GM12864 (cell line): ENCODE measurements at places on chromosomes 16 and 17.

DNA sequence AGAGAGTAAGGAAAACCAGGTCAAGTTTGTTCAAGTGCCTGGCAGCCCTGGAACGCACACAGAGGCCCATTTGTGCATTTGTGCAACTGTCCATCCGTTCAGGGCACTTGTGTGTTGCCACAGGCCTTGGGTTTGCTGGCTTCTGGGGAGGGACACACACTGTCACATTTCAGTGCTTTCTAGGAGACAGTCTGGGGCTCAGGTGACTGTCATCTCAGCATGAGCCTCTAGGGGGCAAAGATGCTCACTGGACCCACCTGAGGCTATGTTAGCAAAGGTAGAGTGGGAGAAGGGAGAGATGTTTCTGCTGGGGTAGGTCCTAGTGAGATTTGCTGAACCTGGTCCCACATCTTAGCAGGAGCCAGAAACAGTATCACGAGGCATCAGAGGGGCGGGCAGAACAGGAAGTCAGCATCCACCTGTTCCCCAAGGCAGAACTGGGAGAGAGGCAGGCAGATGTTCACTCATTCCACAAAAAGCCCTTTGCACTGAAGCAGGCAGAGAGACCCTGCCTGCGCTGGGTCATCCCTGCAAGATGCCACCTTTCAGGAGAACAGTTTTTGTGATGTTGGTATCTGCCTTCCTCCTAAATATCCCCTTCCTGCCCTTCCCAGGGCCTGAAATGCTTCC lies 48.5 kb downstream of the RAI1 start:
- no peak for DNase-seq

GRCh38 chr17:4539025-4539424 lies 16.2 kb downstream of the MYBBP1A start:
- DNase-seq, result no peak

DNA sequence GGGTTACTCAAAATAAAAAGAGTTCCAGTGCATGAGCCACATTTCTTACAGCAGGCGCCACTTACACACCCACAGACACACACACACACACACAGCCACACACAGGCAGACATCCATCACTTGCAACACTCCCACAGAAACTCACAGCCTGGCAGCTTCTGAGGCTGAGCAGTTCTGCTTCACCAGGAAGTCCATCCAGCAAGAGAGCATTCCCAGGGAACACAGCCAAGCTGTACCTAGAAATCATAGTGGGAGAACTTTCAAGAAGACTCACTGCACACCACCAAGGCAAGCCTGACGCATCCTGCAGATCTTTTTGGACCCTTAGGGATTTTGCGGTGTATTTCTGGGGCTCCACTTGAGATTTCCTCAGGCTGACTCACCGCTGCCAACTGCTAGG lies 140.9 kb upstream of the WSB1 start:
- no peak for DNase-seq

- no peak for DNase-seq
Measured at GRCh38 chr16:24974859-24975258, 40.3 kb downstream of the ARHGAP17 start.

GRCh38 chr17:38444151-38444550 lies 15.9 kb downstream of the ARHGAP23 start:
- no peak for DNase-seq

DNA sequence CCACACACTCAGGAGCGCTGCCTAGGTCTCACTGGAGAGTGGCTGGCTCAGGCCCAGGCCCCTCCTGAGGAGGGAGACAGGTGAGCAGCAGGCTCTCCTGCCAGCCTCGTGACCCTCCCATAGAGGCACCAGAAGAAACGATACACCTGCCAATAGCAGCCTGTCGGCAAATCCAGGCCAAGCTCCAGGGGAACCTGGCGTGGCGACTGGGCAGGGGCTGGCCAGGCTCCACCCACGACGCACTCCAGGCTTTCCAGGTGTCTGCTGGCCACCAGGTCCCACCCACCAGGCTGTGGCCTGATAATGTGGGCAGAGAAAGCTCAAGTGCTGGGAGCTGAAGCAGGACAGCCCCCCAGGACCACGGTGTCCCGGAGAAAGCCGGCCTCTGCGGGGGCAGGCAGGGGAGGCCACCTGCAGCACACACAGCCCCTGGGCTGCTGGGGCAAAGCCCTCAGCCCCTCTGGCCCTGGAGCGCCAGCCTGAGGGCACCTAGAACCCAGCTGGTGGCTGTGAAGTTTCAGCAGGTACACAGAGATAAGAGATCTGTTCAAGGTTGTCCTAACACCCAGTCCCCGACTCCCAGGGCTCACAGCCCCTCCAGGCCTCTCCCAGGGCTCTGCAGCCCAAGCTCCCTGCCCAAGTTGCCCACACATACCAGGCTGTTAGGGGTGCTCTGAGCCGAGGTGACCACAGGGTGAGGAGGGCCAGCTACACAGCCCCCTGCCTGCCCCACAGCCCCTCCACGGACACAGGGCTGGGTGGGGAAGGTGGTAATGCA lies 2.4 kb downstream of the PGAP6 start:
- no peak for DNase-seq

- no peak for DNase-seq
Measured at GRCh38 chr17:40399185-40399584, 18.5 kb downstream of the TOP2A start.

DNA sequence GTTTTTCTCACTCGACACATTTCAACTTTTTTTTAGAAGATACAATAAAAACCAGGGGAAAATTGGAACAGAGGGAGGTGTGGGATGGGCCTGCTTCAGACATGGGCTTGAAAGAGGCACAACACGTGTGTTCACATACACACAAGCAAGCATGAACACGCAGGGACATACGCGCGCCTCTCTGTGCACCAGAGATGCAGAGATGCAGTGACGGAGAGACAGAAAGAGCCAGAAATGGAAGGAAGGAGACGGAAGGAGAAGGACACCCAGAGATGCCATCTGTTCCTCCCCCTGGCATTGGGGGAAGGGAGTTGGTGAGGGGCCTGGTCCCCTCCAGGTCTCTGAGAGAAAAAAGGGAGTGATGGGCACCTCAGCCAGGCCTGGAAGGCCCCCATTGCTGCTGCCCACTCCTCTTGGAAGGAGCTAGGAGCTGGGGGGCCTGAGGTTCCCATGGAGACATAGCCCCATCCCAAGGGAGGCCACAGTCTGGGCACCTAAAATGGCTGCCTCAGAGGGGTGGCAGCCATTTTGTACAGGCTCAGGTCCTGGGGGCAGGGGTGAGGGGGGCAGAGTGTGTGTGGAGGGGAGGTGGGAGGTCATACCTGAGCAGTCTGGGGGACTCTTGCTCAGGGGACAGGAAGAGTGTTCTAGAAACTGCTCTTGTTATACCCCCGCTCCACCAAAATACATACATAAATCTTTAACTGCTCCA lies 3.8 kb upstream of the NEUROD2 start:
- no peak for DNase-seq

DNA sequence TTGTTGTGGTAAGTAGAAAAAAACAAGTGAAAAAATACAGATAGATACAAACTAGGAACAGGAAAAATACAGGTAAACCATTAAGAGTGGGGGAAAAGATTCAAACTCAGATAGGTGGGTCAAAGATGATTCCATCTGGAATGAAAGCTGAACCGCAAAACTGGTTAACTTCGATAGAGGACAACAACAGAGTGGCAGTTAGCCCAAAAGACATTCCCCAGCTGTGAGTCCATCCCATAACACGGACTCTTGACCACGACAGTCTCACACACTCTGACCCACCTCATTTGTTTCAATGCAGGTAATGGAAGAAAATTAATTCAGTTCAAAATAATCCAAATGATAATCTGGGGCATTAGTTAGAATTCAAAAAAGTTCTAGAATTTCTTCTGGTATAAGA lies 13.5 kb downstream of the ELAC2 start:
- DNase-seq, result no peak

DNA sequence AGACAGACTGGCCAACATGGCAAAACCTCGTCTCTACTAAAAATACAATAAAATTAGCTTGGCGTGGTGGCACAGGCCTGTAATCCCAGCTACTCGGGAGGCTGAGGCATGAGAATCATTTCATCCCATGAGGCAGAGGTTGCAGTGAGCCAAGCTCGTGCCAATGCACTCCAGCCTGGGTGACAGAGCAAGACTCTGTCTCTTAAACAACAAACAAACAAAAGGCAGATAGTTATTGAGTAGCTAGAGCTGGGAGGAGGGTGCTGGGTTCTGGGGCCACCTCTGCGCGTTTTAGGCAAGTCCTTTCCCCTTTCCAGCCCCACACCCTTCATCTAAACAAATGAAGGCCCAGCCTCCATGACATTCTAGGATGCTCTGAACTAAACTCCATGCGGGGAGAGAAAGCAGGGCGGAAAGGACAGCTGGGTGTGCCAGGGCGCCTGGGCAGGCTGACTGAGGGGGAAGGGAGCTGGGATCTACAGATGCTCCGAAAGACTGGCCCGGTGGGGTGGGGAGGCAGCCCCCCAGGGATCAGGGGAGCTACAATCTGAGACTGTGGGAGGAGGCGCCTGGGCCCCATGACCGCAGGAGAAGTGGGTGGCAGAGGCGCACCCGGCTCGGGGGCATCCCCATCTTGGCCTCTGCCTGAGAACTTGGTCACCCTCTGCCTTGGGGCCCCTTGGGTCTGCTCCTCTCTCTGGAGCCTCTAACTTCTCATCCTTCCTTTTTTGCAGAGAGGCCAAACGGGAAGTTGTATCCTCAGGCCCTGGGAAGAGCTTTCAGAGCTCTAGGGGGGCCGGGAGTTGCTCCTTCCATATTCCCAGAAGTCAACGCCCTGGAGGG lies 910 bp downstream of the ITGAL start:
- no peak for DNase-seq

- DNase-seq, result no peak
Measured at GRCh38 chr17:17541640-17542001, 45.4 kb upstream of the RASD1 start.

DNA sequence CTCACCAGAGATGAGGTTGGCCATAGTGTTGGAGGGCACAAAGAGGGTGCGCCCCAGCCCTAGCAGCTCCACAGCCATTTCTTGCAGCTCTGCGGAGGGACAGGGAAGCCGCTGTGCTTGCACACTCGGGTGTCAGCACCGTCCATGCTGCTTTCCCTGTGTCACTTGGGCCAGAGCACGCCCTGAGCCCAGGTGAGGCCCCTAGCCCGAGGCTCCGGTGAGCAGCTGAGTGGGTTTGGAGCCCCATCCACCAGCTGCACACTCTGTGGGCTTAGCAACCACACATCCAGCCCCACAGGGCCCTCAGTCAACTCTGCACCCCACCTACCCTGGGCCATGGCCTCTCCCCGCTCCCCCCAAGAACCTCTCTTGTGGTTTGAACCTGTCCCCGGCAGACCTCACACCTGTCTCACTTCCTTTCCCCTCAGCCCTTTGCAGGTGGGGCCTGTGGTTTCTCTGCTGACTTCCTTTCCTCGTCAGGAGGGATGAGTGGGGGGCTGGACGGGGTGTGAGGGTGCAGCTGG lies 20.7 kb downstream of the TMEM235 start:
- no peak for DNase-seq

- DNase-seq, result no peak
Measured at GRCh38 chr17:80261159-80261894, 675 bp downstream of the RNF213 start.

DNA sequence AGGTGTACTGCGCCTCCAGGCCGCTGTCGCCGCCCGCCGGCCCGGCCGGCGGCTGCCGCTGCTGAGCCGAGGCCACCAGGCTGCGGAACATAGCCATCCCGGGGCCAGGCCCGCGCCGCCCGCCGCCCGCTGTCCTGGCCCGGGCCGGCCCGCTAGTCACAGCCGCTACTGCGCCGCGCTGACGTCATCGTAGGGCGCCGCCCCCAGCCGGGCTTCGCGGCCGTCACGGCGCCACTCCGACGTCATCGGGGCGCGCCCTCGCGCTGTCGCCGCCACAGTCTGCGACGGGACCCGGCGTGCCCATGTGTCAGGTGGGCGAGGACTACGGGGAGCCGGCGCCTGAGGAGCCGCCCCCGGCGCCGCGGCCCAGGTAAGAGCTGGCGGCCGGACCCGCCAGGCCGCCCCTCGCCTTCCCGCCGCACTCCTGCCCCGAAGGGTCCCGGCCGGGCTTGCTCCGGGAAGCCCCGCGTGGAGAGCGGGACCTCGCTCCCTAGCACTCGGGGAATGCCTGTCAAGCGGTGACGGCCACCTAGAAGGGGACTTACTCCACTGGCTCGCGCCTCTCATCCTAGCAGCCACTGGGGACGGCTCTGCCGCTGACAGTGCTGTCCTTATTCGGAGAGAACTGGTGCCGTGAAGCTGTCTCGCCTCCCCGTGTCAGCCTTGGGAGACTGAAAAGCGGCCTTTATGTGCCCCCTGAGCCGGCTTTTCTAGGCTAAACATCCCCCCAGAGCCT lies at the start of the genes CTU2 and RNF166:
Gene CTU2 (plus strand): TSS at position 275 of the 736 bp plus-strand sequence. CDS start 28 bp downstream, at position 303.
Gene RNF166 (minus strand): TSS at position 180 of the 736 bp plus-strand sequence. CDS start 83 bp downstream, at position 97.
- no peak for DNase-seq

GRCh38 chr17:38464251-38464722 lies 36.0 kb downstream of the ARHGAP23 start:
- no peak for DNase-seq

DNA sequence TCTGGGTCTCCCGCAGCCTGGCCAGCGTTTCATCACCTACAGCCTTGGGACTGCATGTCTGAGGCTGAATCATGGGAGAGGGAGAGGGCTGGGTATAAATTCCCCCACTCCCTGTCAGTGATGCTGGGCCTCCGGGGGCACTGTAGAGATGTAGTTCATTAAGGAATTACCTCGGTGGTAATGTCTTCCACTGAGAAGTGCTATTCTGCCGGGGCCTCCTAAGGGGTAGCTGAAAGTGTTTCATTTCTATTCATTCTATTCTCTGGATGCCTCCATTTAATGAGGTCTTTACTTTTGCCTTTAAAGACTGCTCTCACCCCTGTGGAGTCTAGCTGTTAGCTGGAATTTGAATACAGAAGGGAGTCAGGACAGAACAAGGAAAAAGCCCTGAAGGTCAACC lies 116.4 kb upstream of the HS3ST4 start:
- no peak for DNase-seq

- DNase-seq, result no peak
Measured at GRCh38 chr16:57649846-57650245, 18.3 kb upstream of the ADGRG3 start.

DNA sequence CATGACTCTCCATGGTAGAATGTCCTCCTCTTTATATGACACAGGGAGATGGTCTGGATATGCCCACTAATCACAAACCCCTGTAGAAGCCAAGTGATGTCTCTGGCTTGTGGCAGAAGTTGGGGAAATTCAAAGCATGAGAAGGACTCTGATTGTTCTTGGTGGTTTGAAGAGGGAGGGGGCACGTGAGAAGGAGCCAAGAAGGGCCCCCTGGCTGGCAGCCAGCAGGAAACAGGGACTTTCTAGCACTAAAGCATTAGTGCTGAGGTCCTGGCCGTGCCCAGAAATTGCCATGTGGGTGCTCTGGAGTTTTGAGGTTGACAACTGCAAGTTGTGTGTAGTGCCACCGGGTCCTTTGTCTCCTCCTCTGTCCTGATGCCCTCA lies 199.9 kb downstream of the LGALS9B start:
- no peak for DNase-seq

- DNase-seq, result no peak
Measured at GRCh38 chr17:49926886-49927285, 42.1 kb upstream of the DLX4 start.
